Neural progenitor cell (in vitro differentiated cells): ENCODE measurements at places on chromosomes 6 and 20.

DNA sequence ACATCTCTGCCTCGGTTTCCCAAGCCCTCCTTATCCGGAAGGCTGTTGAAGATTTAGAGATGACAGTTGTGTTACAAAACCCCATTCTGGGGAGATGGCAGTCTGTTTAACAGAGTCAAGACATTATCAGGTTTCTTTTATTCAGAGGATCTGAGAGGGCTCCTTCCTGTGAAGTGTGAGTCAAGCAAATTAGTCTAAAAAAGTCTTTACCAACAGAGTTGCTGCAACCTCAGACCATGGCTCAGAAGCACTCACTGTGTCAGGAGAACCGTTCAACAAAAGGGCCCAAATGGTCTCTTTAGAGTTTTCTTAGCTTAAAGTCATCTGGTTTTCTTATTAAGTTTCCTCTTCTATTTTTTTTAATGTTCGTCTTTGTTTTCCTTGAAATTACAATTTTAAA is 717.8 kb downstream of the EPM2A start:
- DNase-seq, result no peak

DNA sequence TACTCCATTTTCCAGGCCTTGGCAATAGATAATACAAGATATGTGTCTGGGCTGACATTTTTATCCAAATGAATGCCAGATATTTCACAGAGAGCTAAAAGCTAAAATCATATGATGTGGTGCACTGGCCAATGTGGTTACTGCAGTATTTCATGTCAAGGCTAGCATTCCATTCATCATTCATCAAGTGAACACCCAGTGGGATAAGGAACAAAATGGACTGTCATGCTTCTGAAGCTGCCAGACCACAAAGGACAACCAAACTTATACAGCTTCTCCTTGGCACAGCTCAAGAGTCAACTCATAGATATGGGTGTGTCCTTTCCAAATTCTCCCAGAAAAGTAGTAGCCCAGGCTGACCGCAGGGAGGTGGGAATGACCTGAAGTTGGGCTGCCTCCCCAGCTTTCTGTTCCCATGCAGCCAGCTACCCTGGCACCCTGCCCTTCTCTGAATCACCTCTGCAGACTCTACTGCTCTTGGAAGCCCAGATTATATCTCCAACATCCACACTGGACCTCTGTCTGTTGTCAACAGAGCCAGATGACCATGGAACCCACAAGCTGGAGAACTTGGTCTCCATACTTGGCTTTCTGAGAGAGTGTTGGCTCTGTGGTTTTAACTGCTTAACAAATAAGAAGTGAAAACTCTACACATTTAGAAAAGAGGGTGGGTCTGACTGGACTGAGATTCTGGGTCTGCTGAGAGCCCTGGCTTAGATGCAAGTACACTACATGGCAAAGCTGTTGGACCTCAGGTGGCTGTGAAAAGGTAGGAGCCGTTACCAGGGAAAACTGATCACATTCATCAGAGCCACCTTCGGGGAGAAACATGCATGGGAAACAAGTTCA is 122.8 kb downstream of the ALDH8A1 start:
- no peak for DNase-seq

GRCh38 chr6:161487694-161488093 is 213.8 kb upstream of the AGPAT4 start:
- DNase-seq, result no peak

GRCh38 chr6:11006061-11006460 is 38.0 kb downstream of the ELOVL2 start:
- no peak for DNase-seq

DNA sequence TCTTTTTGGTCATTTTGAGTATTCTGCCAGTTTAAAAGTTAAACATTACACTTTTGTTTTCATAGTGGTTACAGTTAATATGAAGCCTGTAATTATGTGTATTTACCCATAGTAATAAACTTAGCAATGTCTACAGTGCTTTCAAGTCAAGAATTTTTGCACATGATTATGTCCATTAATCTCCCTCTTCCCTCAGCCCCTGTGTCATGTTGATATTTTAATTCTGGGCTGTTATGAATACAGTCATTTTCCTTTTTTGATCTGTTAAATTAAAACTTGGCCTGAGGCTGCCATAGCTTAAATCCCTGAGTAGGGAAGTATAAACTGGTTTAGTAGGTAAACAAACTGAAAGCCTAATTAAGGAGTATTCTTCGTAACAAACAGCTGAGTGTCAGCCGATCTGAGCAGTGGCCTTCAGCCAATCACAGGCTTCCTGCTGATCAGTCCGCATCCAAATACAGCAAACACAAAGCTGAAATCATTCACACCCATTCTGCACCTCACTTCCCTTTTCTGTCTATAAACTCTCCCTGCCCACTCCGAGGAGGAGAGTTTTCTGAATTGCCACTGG is 9.5 kb upstream of the SFT2D1 start:
- DNase-seq, result peak; percentile 41
